ENCODE measurements at places on chromosomes 4 and X. TPM values are rescaled to one million over a fixed set of nuclear protein-coding genes. Genes with fewer than 3 reads are reported as not detected.
A peak's percentile ranks its signal among the peaks of the same experiment; 100 is the strongest.

Gene ALPK1
- 3.1 TPM for polyA plus RNA-seq

DNA sequence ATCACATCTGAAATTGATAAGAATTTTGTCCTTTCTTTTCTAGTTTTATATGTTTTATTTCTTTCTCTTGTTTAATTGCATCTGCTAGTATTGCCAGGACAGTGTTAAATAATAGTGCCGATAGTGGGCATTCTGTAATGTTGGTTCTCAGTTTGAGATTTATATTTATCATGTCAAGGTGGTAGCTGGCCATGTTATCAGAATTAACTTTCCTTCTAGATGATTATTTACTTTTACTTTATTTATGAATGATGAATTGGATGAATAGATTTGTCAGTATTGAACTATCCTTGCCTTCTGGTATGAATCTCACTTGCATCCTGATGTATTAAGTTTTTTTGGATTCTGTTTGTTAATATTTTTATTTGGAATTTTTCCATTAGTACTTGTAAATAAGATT is 42.7 kb downstream of the METAP1 start:
- no peak for DNase-seq

GRCh38 chr4:66340286-66340893 is 670.1 kb upstream of the EPHA5 start:
- DNase-seq = no peak

DNA sequence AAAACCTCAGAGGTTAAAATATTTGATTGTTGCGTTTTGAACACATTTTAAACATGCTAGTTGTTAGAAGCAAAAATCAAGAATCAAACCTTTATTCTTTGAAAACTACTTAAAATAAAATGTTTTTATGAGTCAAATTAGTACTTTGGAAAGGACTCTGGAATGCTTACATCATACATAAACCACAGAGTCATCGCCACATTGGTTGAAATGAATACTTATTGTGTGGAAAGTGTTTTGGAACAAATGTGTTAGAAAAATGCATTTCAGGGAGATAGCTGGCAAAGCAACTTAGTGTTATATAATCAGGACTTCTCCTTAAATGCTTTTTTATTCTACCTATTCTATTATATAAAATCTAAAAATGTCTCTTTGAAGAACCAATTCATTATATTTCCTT is 49.4 kb upstream of the CAMK2D start:
- no peak for DNase-seq

DNA sequence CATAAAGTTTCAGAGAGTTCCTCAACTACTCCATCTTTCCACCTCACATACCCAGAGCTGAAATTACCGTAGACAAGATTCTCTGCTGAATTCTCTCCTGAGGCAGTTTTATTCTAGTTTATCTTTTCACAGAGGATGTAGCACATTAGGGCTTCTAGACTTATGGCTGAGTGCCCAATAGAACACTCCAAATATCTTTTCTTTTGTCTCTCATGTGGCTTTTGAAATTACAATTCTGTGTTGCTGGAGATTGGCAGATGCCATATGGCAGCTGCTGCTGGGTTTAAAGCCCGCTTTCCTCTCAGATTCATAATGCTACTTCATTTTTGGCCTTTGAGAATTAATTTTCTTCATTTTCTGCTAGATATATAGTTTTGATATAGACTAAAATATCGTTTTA is 107.6 kb upstream of the BANK1 start:
- no peak for DNase-seq

DNA sequence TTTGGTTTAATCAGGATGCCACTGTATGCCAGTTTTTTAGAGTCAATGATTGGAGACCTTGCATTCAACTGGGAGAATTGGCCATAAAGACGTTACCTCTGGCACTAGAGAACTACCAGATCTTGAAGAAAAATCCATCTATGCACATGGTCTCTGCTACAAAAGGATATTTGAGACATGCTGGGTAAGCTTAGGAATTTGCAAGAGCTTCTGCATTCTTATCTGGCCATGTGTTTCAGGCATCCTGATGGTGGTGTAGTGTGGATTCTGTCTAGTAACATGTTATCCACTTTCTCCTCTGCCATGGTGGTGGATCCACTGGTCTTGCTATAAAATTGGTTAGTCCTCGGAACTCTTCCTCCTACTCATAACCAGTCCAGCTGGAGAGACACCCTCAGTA is 185.3 kb upstream of the WDFY3 start:
- DNase-seq = no peak

DNA sequence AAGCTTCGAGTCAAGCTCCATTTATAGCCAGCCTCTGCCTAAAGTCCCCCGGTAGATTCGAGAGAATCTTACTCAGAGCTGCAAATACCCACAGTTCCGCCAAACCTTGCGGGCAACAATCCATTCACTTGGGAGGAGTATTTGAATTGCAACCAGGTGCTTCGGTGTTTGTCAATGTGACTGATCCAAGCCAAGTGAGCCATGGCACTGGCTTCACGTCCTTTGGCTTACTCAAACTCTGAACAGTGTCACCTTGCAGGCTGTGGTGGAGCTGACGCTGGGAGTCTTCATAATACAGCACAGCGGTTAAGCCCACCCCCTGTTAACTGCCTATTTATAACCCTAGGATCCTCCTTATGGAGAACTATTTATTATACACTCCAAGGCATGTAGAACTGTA is 11.2 kb downstream of the CD40LG start:
- DNase-seq = no peak

GRCh38 chr4:1564535-1565375 is 119.4 kb downstream of the FAM53A start:
- peak; percentile 39 for DNase-seq

DNA sequence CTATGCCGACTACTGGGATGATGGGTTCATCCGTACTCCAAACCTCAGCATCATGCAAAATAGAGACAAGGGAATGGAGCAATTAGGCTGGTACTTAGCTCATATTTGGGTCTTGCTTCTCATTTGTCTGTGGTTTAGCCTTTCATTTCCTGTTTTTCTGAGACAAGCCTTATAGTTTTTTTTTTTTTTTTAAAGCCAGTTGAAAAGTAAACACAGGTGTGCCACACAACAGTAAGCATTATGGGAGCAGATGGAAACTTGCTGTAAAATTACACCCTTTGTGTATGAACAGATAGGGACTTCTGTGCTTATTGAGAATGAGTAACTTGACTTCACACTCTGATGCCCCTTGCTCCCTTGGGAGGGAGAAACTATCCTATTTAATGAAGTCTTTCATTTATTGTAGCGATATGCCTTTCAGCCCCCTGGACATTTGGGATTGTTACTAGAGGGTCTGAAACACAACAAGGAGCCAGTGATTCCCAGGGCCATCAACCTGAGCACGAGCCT is 13.7 kb downstream of the RASSF6 start:
- DNase-seq = no peak

DNA sequence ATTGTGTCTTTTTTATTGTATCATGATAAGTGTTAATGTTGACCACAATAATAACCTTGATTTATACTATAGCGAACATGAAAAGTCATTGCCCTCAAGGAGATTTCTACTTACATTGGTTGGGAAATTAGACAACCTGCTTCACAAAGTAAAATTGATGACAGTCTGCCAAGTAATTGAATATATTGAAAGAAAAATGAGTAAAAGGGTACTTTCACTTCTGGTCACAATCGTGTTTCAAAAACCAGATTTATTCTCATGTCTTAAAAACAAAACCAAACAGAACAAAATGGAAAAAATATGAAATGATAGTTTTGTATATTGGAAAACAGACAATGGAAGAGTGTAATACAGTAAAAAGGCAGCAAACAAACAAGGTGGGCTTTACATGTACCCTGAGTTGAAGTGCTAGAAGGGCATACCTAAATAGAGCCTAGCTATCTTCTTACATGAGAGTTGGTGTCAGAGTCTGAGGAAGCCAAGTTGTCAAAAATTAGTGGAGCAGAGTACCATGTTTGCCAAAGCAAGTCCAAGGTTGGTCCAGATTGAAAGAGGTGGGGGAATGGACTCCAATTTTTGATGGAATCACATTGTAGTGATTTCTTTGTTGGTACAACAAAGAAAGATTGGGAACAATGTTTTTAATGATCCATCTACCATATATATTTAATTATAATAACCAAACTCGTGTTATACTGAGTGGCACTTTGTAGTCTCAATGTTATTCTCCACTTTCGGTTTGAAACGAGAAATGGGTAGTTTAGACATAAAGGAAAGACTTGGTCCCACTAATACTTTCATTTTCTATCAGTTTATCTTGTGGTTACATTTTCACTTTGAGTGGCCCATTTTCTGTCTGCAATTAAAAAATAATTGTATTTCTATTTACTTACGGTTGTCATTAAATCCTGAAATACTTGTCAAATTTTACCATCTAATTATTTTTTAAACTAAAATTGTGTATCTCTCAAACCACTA is 775.6 kb downstream of the STIM2 start:
- DNase-seq = no peak

- DNase-seq = no peak
Observed at GRCh38 chrX:37302569-37302968, 46.6 kb upstream of the PRRG1 start.

DNA sequence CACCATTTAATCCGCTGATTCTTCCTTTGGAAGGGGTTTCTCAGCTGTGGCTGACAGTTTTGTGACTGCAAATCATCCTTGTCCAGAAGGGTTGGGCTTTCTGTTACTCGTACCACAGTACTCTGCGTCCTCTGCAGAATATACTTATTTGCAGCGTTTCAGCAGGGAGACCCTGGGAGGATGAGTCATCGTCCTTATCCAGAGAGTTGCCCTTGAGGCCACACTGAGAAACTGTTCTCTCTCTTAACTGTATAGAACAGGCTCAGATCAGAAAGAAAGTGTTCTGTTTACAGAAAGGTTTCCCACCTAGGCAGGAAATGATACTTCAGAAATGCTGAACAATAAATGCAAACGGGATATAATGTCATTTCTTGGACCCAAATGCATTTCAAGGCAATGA is 47.8 kb upstream of the DDX53 start:
- DNase-seq = no peak

DNA sequence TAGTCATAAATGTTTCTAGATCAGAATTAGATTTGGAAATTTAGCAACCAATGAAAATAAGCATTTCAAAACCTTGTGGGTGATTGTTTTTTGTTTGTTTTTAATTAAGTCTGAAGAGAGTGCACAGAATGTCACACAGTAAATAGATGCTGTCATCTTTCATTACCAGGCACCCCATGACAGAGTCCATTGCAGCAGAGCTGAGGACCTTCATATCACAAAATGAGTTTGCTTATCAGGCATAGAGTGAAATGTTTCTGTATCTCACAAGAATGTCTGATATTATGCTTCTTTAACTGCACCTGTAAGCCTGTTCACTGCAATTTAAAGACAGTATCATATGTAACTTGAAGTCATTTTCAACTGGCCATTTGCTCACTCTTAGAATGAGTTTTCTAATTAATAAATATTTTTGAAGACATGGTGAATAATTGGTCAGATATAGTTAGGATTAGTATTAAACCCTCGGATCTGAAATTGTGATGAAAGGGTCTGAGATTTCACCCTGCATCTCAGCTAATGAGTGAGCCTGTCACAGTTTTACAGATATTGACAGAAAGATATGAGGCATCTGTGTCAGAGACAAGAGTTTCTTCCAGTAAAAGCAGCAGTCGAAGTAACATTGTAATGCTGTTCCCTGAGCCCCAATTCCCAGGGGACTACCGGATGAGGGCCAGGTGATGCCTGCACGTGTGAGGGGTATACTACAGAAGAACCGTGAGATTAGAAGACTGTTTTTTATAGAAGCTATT is 416.4 kb downstream of the CCSER1 start:
- DNase-seq = no peak

- no peak for DNase-seq
Observed at GRCh38 chr4:1598206-1599025, 85.7 kb downstream of the FAM53A start.

Data from psoas muscle (tissue), 8 donors.